ENCODE measurements at places on chromosomes 11 and 22.

DNA sequence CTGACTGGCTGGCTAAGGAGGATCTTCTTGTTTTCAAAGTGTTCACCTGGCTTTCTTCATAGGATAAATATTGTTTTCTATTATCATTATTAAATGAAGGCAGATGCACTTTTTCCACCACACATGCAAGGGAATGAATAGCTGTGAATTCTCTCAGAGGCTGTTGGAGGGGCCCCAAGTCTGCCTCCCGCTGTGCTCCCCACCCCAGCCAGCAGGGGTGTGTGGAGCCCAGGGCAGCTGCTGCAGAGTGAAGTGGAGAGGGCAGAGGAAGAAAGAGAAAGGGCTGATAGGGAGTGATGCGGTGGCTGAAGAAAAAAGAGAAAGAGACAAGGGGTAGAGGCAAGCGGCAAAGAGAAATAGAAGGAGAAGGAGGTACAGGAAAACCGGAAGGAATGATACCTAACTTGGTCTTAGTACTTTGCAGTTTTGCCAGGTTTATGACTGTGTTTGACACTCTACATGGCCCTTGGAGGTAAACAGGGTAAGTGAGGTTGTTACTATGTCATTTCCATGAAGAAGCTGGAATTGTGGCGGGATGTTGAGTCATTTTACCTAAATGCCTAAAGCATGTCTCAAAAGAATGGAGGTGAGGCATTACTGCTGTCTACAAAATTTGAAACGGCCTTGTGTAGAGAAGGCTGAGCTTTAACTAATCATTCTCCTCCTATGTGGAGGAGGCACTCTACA is 145.7 kb upstream of the B3GAT1 start:
- no peak for DNase-seq

DNA sequence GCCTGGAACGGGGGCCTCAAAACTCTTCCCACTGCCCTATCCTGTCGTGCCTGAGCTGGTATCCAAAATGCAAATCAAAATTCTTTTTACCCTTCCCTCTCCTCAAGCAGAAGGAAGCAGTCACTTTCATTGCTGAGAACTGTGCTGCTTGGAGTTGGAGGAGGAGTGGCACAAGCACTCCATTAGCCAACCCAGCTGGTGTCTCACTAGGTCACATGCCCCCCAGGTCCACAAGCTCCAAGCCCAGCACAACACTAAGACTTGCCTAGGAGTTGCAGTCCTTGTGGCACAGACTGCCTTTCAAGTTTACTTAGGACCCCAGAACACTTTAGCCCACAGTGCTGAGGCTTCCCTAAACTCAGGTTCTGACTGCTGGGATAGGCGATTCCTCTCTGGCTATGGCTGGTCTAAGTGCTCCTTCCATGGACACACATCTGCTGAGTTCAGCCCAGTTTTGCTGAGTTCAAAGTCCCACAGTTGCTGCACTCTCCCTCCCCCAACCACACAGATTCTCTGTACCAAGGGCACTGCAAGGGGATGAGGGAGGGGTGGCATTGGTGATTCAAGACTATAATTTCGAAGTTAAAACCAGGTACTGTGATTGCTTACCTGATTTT is 68.6 kb downstream of the CHRDL2 start:
- no peak for DNase-seq

- DNase-seq, result no peak
Measured at GRCh38 chr11:72233773-72234513, 9.4 kb downstream of the INPPL1 start.

- no peak for DNase-seq
Measured at GRCh38 chr22:21759093-21759492, 23.5 kb upstream of the YPEL1 start.

DNA sequence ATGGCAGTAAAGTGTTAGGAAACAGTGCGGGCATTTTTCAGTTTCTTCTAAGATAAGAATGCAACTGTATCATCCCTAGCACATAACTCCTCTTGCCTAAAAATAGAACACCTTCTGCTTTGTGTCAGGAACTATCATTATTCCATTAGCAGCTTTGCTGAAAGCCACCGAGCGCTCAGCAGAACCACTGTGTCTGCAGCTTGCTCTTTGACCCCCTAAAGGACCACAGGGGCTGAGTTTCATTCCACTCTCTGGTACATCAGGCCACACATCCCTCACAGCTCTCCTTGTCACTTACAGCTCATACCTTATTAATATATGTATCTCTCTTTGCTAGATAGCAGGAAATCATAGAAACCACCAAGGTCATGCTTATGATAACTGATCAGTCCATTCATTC is 360.2 kb downstream of the KCNA4 start:
- no peak for DNase-seq

GRCh38 chr22:36965696-36966095 is 52.3 kb downstream of the CSF2RB start:
- DNase-seq, result no peak

GRCh38 chr11:129322941-129323340 is 52.7 kb upstream of the BARX2 start:
- DNase-seq, result no peak

DNA sequence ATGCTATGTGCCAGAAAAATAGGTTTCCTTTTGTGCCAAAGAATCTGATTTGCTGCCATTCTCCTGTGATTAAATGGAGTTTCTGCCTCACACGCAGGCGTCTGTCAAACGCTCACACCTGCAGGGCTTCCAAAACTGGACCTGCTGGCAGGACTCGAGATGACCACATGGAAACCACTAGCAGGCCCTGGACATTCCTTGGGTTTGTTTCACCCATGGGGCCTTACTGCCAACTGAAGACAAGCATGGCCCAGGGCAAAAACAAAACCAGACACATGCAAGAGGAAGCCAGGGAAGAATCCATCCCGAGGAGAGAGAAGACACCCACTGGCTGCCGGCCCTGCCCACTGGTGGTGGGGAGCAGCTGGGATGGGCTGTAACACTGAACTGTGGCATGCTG is 55.9 kb upstream of the MN1 start:
- DNase-seq, result no peak

DNA sequence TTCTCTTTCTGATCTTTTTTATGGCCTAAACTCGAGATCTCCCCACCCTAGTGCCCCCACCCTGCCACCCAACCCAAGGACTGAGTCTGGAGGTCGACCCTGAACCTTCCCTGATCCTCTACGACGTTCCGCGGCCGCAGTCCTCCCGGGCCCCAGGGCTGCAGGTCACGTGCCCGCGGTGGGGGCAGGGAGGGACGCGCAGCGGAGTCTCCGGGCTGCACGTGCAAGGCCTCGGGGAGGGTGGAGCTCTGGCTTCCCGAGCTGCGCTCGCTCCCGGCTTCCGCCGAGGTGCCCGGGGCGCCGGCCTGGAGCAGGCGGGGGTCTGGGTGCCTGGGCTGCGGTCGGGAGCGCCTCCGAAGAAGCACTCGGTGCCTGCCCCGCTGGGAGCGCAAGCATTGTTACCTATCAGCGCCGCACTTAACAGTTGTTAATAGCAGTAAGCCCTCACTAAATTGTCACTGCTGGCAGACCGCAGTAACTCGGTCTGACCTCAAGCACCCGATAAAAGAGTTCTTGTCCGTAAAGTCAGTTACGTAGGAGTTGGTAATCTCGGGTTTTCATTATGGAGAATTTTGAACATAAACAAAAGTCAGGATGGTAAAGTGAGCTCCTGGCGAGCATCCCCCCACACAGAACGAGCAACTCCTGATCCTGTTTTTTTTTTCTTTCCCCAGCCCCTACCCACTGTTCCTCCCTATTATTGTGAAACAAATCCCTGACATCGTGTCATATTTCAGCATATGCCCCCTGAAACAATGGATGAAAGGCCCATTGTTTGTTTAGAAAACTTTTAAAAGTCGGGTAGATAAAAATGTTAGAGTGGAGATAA is 69.7 kb upstream of the EP300 start:
- DNase-seq, result peak; percentile 87

DNA sequence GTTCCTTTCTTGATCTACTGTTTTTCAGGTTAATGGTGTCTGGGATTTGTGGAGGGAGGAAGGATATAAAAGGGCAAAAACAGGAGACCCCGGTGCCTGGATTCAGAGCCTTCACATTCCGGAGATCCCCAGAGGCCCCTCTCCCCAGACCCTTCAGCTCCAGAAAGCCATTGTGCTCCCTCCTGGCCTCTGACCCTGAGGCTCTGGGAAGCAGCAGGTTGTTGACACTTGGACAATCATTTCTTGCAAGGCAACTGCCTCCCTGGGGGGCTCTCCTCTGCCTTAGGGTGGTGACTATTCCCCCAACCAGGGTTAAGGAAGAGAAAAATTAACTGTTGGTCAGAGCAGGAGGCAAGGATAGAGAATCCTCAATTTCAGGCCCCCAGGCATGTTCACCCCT is 86.9 kb upstream of the NNMT start:
- DNase-seq, result no peak

- no peak for DNase-seq
Measured at GRCh38 chr11:13423372-13423771, 39.6 kb downstream of the BTBD10 start.

DNA sequence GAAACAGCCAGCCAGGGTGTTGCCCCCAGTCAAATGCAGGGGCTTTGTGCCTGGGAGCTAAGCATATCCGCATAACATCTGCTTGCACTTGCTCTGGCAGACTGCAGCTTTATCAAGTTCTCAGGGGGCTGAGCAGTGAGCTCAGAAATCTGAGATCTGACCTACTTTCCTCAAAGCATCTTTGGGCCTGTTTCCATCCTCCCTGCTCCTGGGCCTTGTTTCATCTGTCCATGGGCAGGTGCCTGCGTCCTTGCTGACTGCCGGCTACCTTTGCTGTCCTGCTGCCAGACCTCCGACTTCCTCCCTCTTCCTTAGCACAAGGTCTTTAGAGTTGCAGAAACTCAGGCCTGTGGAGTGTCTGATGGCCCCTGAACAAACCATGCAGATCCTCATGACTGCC is 131.2 kb upstream of the B3GAT1 start:
- DNase-seq, result no peak

- peak; percentile 43 for DNase-seq
Measured at GRCh38 chr22:18000441-18001039, 23.8 kb downstream of the MICAL3 start.

- DNase-seq, result no peak
Measured at GRCh38 chr22:41781507-41781906, 19.0 kb upstream of the CCDC134 start.

- no peak for DNase-seq
Measured at GRCh38 chr11:13644997-13645687, 23.3 kb upstream of the FAR1 start.
